COLO829 (cell line): ENCODE measurements at places on chromosomes 13 and 19.
A peak's percentile ranks its signal among the peaks of the same experiment; 100 is the strongest.

DNA sequence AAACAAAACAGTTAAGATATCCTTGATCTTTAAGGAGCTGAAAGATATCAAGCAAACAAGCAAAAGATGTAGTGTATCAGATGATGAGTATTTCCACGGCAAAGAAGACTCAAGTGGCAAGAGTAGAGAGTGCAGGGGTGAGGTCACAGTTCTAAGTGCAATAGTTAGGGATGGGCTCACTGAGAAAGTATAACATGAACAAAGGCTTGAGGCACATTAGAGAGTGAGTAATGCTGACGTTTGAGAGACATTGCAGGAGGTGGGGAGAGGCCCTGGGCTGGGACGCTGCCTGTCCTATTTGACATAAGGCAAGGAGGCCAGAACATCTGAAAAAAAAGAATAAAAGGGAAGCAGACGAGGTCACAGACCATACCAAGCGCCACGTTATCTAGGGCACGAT is 1.4 kb downstream of the DUXA start:
- no peak for DNase-seq

GRCh38 chr13:109874484-109875454 is 88.4 kb upstream of the IRS2 start:
- peak; percentile 5 for DNase-seq

DNA sequence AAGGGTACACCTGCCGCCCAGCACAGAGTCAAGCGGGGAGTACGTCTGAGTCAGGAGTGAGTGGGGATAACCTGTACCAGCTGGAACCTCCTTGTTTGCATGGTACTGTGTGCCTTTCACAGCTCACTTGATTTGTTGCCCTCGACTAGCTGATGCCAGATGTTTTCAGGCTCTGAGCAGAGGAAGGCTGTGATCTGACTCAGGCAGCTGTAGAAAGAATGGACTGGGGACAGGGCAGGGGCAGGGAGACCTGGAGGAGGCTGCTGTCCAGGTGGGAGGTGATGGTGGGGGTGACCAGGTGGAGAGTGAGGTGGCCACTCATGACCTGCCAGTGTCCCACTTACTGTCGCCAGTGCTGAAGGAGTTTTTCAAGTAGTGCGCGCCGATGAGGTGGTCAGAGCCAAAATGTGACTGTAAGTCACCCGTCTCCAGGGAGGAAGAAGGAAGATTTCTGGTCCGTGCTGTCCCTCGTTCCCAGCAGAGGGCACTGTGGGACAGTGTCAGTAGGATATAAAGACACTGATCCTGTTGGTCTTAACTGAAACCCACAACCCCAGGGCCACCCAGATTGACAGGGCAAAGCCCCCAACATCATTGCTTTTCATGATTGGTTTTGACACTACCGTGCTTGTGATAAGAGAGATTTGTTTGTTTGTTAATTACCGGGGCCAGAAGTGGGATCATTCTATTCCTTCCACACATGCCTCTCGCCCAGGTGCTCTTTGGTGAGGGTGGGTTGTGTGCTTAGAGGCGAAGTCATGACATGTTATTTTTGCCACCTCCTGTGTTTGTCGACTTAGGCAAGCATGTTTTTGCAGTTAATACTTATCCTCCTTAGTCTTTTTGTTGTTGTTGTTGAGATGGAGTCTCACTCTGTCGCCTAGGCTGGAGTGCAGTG is 128.4 kb downstream of the DPF1 start:
- peak; percentile 47 for DNase-seq

DNA sequence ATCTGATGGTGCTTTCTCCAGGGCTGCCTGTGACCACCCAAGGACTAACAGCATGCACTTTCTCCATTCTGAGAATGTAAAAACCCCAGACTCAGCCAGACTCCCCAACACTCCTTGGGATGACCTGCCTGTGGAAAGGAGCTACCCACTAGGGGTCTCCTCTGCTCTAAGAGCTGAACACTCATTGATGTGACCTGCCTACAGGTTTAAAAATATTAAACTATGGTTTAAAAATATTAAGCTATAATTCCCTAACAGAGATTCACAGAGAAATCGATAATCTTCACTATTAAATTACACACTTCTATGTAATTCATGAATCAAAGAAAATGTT is 696.2 kb upstream of the SLITRK5 start:
- DNase-seq: no peak

- peak; percentile 55 for DNase-seq
These were observed 1.7 kb downstream of the ANO8 start for GRCh38 chr19:17332677-17333581.

GRCh38 chr19:42045575-42045974 is 24.4 kb downstream of the GRIK5 start:
- no peak for DNase-seq
